ENCODE measurements at places on chromosomes 5 and 9.

DNA sequence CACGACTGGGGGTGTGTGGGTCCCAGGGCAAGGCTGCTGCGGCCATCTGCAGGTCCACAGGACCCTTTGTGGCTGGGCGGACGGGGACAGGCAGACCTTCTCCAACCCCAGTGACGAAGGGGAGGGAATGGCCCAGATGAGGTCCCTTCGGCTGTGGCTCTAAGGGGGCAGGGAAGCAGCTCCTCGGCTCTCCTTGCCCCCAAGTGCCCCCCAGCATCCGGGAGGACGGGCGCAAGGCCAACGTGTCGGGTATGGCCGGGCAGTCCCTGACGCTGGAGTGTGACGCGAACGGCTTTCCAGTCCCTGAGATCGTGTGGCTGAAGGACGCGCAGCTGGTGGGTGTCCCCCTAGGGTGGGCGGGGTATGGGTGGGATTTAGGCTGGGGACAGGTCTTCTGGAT, 82.8 kb downstream of the HMCN2 start:
- DNase-seq = no peak

GRCh38 chr5:133482028-133482427, 130.3 kb downstream of the FSTL4 start:
- DNase-seq = no peak

GRCh38 chr9:116327701-116328405, 174.3 kb downstream of the PAPPA start:
- DNase-seq = no peak

- DNase-seq = no peak
Observed at GRCh38 chr9:135357863-135358551, 121.6 kb upstream of the PPP1R26 start.

Data from HuH-7.5 (cell line).